ENCODE measurements at places on chromosomes 12 and 14. TPM values are rescaled to one million over a fixed set of nuclear protein-coding genes. Genes with fewer than 3 reads are reported as not detected.

The NRIP2 gene
- 1.2 TPM for total RNA-seq

The SIX4 gene
- 1.5 TPM for total RNA-seq

The C1QL4 gene
- total RNA-seq = 2.0 TPM

The KLHL33 gene
- 1.2 TPM for total RNA-seq

The BCL2L14 gene
- not detected for total RNA-seq

The FOXN4 gene
- total RNA-seq = not detected

The ZNF26 gene
- total RNA-seq = 11.8 TPM

The PPM1H gene
- 0.49 TPM for total RNA-seq

The CCDC175 gene
- total RNA-seq = not detected

The EMP1 gene
- total RNA-seq = 675 TPM
